ENCODE measurements at places on chromosomes 3 and 15.

- DNase-seq: no peak
Measured at GRCh38 chr3:78634316-78634715, 1133.5 kb downstream of the ROBO1 start.

DNA sequence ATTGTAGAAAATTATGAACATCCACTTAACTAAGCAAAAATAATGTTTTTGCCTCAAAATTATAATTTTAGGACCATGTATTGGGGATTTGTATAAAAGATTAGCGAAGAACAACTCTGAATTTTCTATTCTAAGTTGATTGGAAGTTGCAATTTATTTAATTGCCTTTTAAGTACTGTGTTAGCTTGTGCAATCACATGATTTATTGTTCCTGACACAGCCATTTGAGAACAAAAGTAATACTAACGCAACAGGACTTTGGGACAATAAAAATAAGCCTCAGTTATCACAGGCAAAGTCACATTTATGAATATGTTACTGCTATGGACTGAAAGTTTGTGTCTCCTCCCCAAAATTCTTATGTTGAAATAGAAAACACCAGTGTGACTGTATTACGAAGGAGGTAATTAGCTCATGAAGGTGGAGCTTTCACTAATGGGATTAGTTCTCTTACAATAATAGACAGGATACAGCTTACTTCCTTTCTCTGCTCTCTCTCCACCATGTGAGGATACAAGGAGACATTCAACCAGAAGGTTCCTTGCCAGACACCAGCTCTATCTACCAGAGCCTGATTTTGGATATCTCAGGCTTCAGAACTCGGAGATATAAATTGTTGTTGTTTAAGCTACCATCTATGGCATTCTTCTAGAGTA lies 745.9 kb downstream of the ZBBX start:
- no peak for DNase-seq

- DNase-seq: no peak
Measured at GRCh38 chr3:178987745-178988144, 83.9 kb downstream of the ZMAT3 start.

DNA sequence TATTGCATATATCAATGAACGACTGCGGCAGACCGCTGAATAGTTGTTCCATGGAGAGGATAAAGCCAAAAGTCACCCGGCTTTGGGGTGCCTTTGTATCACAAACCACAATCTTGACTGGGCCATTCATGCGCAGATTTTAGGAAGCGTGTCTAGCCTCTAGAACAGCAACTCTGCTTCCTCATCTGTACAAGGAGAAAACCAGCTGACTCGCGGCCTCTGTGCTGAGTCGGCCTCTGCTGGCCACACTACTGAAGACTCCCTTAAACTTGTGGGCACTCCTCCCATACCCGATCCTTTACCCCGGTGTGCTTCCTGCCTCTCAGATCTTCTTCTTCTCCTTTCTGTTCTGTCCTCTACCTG lies 872 bp downstream of the DLEC1 start:
- no peak for DNase-seq

DNA sequence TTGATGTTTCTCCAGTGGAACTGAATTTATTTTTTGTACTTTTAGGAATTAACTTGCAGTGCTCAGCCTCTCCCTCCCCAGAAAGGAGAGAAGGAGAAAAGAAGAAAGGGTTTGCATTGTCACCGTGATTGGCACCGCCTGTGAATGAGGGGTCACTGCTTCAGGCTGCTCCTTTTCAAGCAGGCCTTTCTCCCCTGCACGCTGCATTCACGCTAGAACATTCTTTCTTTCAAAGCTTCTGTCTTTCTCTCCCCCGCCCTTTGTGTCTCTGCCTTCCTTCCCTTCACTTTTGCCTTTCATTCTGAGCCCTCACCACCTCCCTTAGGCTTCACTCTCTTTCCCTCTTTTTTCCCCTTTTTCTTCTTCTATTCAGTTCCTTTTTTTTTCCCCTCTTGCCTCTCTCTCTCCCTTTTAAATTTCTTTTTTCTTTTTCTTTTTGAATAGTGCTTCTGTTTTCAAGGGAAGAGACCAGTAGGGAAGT lies 42.4 kb downstream of the ZNF710 start:
- DNase-seq: no peak

DNA sequence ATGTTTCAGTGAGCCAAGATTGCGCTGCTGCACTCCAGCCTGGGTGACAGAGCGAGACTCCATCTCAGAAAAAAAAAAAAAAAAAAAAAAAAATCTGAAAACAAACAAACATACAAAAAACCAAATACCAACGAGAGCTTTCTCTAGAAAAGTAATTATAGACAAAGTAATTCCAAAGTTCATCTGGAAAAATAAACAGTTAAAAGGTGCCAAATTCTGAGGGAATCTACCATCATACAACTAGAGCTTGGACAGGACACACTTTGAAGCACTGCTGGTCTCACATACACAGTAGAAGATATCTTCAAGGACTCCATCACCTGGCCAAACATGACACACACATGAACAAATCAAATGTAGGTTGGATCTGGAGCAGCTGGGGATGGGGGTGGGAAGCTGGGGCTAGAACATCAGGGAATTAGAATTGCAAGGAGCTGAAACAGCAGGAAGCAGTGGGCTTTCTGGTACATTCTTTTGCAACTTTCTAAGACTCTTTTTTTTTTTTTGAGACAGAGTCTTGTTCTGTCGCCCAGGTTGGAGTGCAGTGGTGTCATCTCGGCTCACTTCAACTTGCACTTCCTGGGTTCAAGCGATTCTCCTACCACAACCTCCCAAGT lies 41.1 kb upstream of the CTSH start:
- no peak for DNase-seq

DNA sequence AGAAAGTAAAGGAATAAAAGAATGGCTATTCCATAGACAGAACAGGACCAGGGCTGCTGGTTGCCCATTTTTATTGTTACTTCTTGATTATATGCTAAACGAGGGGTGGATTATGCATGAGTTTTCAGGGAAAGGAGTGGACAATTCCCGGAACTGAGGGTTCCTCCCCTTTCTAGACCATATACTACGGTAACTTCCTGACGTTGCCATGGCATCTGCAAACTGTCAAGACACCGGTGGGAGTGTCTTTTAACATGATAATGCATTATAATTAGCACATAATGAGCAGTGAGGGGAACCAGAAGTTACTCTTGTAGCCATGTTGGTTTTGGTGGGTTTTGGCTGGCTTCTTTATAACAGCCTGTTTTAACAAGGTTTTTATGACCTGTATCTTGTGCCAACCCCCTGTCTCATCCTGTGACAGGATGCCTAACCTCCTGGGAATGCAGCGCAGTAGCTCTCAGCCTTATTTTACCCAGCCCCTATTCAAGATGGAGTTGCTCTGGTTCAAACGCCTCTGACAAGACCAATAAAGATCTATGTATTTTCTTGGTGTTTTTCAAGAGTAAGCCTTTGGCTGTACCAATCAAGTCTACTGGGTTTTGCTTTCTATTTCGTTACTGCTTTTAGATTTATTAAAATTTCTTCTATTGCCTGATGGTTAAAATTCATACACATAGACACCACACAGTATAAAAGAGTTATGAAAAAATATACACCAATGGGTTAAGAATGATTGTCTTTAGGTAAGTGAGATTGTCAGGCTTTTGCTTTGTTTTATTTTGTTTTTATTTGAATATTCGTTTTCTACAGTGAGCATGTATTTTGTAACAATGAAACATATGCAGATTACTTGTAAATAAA lies 37.4 kb upstream of the CTDSPL start:
- no peak for DNase-seq

DNA sequence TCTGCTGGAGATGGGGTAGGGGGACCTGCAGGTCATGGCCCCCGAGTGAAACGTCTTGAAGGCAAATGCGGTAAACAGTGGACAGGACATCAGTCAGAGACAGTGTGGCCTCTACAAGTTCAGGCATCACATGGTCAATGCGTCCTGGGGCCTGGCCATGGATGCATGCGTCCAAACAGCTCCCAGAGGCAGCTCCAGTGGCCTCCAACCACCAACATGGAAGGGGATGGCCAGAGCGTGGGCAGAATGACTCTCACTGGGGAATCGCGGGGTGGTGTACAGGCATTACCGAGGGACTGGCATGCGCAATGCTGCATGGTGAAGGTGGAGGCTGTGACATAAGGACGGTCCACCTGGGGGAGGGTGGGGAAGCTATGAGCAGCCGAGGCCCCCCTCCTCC lies 35.6 kb upstream of the IQSEC1 start:
- DNase-seq: no peak

GRCh38 chr3:146469150-146470017 lies at the start of gene PLSCR2:
Gene PLSCR2 (minus strand): TSS chr3:146469561. CDS start chr3:146459904, 9,657 bp downstream.
- DNase-seq: peak; percentile 61

GRCh38 chr3:25291481-25291905 lies 136.6 kb upstream of the RARB start:
- peak; percentile 5 for DNase-seq

GRCh38 chr3:72436863-72437592 lies 411.2 kb downstream of the SHQ1 start:
- no peak for DNase-seq

DNA sequence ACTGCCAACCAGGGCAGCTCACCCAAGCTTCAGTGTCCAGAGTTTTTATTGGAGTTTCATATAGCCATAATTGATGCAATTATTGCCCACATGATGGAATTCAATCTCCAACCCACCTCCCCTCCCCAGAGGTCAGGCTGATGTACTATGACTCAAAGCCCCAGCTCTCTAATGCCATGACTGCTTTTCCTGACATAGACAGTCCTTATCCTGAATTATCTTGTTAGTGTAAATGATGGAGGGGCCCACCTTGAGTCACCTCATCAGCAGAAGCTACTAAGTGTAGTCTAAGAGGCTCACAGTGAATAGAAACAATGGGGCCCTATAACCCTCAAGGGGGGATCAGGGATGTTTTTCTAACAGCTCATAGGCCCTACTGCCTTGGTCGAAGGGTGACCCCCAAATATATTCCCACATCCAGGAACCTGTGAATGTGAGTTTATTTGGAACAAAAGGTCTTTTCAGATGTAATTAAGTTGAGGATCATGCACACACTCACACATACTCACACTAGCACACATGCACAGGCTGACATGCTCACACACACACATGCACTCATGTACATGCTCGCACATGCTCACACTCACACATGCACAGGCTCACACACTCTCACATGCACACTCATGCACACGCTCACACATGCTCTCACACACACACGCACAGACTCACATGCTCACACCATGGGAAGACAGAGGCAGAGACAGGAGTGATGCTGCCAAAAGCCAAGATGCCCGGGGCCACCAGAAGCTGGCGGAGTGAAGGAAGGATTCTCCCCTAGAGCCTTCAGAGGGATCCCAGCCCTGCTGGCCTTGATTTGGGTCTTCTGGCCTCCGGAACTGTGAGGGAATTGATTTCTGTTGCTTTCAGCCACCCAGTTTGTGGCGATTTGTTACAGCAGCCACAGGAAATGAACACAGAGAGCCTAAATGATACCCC lies 131.2 kb upstream of the SMAD3 start:
- no peak for DNase-seq

DNA sequence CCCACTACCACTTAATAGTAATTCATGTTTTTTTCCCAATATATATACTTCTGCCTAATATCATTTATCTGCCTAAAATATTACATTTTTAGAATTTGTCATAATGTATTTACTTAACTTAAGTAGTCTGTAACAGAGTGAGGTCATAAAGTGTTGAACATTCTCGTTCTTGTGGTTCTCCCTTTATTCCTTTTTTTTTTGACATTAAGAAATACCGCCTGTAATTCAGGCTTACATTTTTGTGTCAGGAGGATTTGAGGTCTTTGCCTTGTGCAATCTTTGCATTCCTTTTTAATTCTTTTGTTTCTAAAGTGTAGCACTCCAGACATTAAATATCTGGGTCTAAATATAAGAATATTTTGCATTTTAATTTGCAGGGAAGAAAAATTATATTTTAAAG lies 315.4 kb downstream of the PTPRG start:
- DNase-seq: no peak

GRCh38 chr15:71780115-71780976 lies 30.0 kb upstream of the NR2E3 start:
- peak; percentile 43 for DNase-seq

GRCh38 chr3:55562700-55563099 lies 75.6 kb upstream of the WNT5A start:
- DNase-seq: no peak

- no peak for DNase-seq
Measured at GRCh38 chr15:85625856-85626255, 168.9 kb downstream of the KLHL25 start.

GRCh38 chr3:168889666-168890065 lies 773.8 kb downstream of the MECOM start:
- DNase-seq: no peak

- no peak for DNase-seq
Measured at GRCh38 chr15:80556694-80557367, 138.3 kb upstream of the ABHD17C start.

GRCh38 chr3:28206479-28206878 lies 34.9 kb upstream of the CMC1 start:
- no peak for DNase-seq

- DNase-seq: no peak
Measured at GRCh38 chr15:72154316-72154715, 36.1 kb downstream of the SENP8 start.

DNA sequence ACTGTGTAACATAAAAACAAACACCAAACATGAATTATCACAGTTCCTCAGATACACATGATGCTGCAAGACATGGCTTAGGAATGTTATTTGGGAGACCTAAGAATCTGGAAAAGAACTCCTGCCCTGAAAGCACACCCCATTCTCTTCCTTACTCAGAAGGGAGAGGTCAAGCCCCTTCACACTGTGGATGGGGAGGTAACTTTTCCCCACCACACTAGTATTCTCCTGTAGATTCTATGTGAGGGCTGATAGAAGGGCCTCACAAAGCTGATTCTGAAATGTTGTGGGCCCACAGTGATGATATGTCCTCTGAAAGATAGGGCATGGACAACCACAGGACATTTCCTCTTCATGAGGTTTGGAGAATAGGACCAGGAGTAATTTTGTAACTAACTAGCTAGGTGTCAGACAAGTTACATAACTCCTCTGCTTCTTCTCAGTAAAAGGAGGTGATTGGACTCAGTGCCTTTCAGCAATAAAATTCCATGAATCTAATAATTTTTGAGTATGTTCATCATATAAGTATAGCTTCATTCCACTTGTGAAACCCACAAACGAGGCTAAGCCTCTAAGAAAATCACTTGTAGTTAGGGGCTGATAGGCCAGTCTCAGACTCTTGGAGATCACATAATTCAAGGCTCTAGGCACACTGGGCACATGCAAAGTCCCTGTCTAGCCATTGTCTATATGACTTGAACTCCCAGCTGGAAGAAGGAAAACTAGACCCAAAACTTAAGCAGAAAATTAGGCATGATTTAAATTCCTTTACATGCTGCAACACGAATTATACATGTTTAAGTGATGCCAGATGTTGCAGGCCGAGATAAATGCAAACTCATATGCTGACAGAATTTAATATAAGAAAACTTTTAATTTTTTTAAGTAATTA lies 7.5 kb downstream of the PTX3 start:
- no peak for DNase-seq

GRCh38 chr3:180749796-180750195 lies 70.5 kb upstream of the CCDC39 start:
- no peak for DNase-seq

- DNase-seq: no peak
Measured at GRCh38 chr15:85667491-85668424, 127.0 kb downstream of the KLHL25 start.

- no peak for DNase-seq
Measured at GRCh38 chr3:50246517-50246954, 10.5 kb downstream of the GNAI2 start.
